ENCODE measurements at places on chromosomes 7 and 10. TPM values are rescaled to one million over a fixed set of nuclear protein-coding genes. Genes with fewer than 3 reads are reported as not detected.
A peak's percentile ranks its signal among the peaks of the same experiment; 100 is the strongest.

DNA sequence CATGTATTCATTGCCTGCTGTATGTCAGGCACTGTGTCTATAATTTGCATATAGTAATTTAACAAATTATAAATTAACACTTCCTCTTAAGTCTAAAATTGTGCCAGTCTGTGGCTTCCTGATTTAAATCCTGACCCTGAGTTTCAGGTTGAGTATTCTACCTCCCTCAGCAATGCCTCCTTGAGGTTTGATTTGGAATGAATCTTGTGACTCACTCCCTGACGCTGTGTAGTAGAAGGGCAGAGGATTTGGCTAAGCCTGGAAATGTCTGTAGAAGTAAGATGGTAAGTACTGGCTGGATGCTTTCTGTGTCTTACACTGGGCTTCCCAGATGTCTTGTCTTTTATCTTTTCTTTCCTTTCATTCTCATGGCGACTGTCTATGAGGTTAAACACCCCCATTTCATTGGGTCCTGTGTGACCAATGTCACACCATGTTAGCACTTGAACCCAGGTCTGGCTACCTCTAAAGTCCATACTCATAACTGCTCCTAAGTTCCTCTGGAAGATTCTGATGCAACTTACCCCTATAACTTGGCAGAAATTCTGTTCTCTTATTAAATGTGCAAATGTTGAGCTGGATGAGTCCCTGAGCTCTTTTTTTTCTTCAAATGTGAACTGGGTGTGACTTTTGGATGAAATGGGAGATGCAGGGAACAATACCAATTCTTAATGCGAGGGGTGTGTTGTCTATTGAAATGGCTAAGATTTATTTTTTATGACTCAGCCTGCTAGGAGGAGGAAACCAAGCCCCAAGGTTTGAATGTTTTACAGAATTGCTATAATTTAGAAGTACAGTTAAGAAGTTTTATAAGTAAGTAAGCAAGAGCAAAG lies 48.5 kb downstream of the PLCE1 start:
- no peaks in the 10 kb centered on the region for H3K27me3 ChIP-seq
- H3K4me1 ChIP-seq = no peaks in the 10 kb centered on the region
- no peaks in the 10 kb centered on the region for H3K36me3 ChIP-seq
- no peak overlapping the region for H3K4me3 ChIP-seq
- no peak overlapping the region for H3K27ac ChIP-seq

GRCh38 chr7:44159824-44160630 lies 18.9 kb upstream of the MYL7 start:
- no peak overlapping the region for H3K4me3 ChIP-seq
- no peak overlapping the region for H3K27ac ChIP-seq
- peaks cover 15% of the 10 kb centered on the region for H3K4me1 ChIP-seq

FAM25C gene
- total RNA-seq = not detected

DNA sequence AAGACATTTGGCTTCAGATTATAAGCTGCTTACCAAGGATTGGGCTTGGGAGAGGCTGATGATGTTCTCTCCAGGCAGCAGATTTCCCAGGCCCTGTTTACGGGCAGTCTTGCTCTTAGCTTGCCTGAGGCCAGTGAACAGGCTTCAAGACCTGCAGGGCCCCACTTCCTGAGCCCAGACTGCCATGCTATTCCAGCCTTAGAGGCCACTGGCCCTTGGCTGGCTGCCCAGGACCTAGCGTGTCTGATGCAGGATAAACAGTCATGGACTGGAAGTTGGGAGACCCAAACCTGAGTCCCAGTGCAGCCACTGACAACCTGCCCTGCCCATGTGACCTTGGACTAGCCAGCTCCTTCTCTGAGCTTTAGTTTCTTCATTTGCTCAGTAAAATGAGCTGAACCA lies 2.9 kb downstream of the PRXL2A start:
- no peak overlapping the region for H3K27ac ChIP-seq
- peak overlapping the region; percentile 57 for H3K4me3 ChIP-seq
- peaks cover 4% of the 10 kb centered on the region for H3K36me3 ChIP-seq

DNA sequence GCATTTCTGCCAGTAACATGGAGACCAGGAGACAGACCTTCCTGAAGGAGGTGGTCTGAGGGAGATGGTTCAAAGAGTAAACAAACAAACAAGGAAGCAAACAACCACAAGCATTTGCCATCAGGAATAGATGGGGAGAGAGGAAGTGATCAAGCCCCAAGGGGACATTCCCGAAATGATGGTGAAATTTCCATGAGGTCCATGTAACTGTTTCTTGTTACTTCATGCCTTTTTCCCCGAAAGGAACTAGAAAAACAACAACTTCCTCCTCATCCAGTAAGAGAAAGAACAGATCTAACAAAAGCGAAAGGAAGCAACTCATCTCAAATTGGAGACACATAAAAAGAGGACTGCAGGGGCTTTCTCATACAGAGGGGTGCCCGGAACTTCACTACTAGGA lies 152.5 kb upstream of the ZNF32 start:
- H3K36me3 ChIP-seq = no peaks in the 10 kb centered on the region
- peaks cover 18% of the 10 kb centered on the region for H3K4me1 ChIP-seq

- H3K27me3 ChIP-seq = peaks cover 2% of the 10 kb centered on the region
- no peaks in the 10 kb centered on the region for H3K36me3 ChIP-seq
- no peak for DNase-seq
- H3K27ac ChIP-seq = no peak overlapping the region
- H3K4me3 ChIP-seq = no peak overlapping the region
These were observed 156.8 kb downstream of the FAM107B start for GRCh38 chr10:14617852-14618251.

NDUFB8 gene
- 284 TPM for total RNA-seq

VWDE gene
- 12.4 TPM for total RNA-seq

DNA sequence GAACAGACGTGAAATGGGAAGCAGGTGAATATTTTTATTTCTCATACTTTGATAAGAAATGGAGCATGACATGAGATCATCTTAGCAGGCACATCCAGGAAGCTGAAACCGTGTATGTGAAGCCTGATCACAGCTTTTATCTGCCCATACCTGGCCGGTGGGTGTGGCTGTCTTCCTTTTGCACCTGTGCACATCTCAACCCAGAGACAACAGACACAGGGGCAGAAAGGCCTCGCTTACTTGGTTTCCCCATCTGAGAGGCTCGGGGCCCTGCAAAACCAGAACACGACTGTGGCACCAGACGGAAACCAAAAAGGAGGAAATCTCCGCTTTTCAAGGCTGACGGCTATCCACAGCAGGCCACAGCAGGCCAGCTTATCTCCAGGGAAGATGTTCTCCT lies 116.4 kb downstream of the TCERG1L start:
- peaks cover 7% of the 10 kb centered on the region for H3K36me3 ChIP-seq
- H3K27ac ChIP-seq = no peak overlapping the region
- no peaks in the 10 kb centered on the region for H3K4me1 ChIP-seq
- peaks cover 1% of the 10 kb centered on the region for H3K27me3 ChIP-seq
- DNase-seq = no peak

BTBD16 gene
- total RNA-seq = 0.98 TPM

DNA sequence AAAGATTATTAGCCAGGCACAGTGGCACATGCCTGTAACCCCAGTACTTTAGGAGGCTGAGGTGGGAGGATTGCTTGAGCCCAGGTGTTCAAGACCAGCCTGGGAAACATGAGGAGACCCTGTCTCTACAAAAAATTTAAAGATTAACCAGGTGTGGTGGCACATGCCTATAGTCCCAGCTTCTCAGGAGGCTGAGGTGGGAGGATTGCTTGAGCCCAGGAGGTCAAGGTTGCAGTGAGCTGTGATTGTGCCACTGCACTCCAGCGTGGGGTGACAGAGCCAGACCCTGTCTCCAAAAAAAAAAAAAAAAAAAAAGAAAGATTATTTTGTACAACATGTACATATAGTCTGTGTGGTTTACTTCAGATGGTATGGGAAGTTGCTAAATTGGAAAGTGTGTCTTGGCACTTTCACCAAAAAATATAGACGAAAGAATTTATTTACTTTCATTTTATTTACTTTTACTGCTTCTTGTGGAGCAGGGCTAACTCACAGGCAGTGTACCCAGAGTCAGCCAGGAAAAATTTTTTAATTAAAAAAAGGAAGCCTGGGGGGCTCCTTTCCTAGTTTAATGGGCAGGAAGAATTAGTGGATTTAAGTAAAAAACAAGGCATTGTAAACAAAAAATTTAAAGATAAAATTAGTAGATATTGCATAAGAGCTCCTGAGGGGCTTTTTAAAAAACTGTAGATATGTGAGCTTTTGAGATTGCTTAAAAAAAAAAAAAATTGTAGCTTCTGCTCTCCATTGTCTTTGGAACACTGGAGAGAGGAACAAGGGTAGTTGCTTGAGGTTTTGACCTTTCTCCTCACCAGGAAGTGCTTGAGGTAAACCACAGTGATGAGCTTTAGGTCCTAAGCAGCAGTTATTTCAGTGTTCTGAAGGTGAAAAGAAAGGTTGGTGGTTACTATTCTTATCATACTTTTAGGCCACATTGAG lies 44.6 kb upstream of the VDAC2 start:
- no peak overlapping the region for H3K4me3 ChIP-seq
- H3K27ac ChIP-seq = no peak overlapping the region
- no peak for DNase-seq
- H3K27me3 ChIP-seq = no peaks in the 10 kb centered on the region

CACNB2 gene
- total RNA-seq = 3.2 TPM

DNA sequence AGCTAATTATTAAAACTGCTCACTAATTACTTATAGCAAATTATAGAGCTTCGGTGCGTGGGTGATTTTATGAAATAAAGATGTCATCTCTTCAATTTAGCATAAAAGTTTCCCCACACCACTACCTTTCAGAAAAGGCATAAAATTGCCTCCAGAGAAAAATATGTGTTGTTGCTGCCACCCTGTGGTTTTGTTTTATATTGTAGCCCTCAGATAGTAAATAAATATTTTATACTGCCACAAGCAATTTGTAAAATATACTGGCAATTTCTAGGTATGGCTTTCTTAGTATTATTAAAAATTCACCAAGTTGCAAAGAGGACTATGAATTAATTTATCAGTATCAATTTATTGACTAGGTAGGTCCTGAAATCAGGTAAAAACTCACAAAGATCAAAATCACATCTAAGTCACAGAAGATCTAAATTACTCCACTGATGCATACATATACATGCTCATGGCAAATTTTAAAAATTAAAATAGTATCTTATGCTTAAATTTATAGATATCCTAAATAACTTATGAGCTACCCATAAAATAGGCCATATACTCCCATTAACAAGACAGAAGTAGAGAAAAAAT lies 26.5 kb downstream of the ASNS start:
- H3K4me1 ChIP-seq = peaks cover 6% of the 10 kb centered on the region
- H3K27me3 ChIP-seq = no peaks in the 10 kb centered on the region
- no peaks in the 10 kb centered on the region for H3K36me3 ChIP-seq
- no peak overlapping the region for H3K4me3 ChIP-seq
- no peak overlapping the region for H3K27ac ChIP-seq

EEPD1 gene
- 63.9 TPM for total RNA-seq

- H3K36me3 ChIP-seq = no peaks in the 10 kb centered on the region
- DNase-seq = no peak
- H3K27me3 ChIP-seq = peaks cover 6% of the 10 kb centered on the region
- H3K27ac ChIP-seq = no peak overlapping the region
- H3K4me3 ChIP-seq = no peak overlapping the region
- H3K4me1 ChIP-seq = peaks cover 6% of the 10 kb centered on the region
These were observed 10.7 kb downstream of the AMZ1 start for GRCh38 chr7:2698581-2699288.

NKX2-3 gene
- not detected for total RNA-seq

TMEM139 gene
- not detected for total RNA-seq

GRCh38 chr10:59047957-59048618 lies 128.4 kb upstream of the PHYHIPL start:
- H3K4me1 ChIP-seq = no peaks in the 10 kb centered on the region
- no peaks in the 10 kb centered on the region for H3K27me3 ChIP-seq
- no peak overlapping the region for H3K4me3 ChIP-seq
- H3K36me3 ChIP-seq = peaks cover 4% of the 10 kb centered on the region
- no peak overlapping the region for H3K27ac ChIP-seq

GRCh38 chr10:69818676-69819239 lies 17.1 kb downstream of the COL13A1 start:
- peaks cover 5% of the 10 kb centered on the region for H3K36me3 ChIP-seq
- H3K4me1 ChIP-seq = peaks cover 20% of the 10 kb centered on the region
- DNase-seq = no peak
- H3K27ac ChIP-seq = peak overlapping the region; percentile 40
- H3K4me3 ChIP-seq = no peak overlapping the region
- peaks cover 12% of the 10 kb centered on the region for H3K27me3 ChIP-seq

GRCh38 chr10:104036069-104036384 lies 49.7 kb downstream of the COL17A1 start:
- H3K27me3 ChIP-seq = peaks cover 21% of the 10 kb centered on the region
- no peak for DNase-seq
- no peak overlapping the region for H3K4me3 ChIP-seq
- peaks cover 10% of the 10 kb centered on the region for H3K36me3 ChIP-seq
- peaks cover 26% of the 10 kb centered on the region for H3K4me1 ChIP-seq

SYT15 gene
- 2.5 TPM for total RNA-seq

- no peak for DNase-seq
- no peak overlapping the region for H3K4me3 ChIP-seq
- no peaks in the 10 kb centered on the region for H3K4me1 ChIP-seq
These were observed 96.9 kb upstream of the LRRTM3 start for GRCh38 chr10:66828957-66829356.

- peaks cover 2% of the 10 kb centered on the region for H3K27me3 ChIP-seq
- no peak overlapping the region for H3K27ac ChIP-seq
- H3K4me1 ChIP-seq = peaks cover 1% of the 10 kb centered on the region
- no peak for DNase-seq
- H3K4me3 ChIP-seq = no peak overlapping the region
These were observed 40.3 kb upstream of the DLD start for GRCh38 chr7:107850643-107851042.

DNA sequence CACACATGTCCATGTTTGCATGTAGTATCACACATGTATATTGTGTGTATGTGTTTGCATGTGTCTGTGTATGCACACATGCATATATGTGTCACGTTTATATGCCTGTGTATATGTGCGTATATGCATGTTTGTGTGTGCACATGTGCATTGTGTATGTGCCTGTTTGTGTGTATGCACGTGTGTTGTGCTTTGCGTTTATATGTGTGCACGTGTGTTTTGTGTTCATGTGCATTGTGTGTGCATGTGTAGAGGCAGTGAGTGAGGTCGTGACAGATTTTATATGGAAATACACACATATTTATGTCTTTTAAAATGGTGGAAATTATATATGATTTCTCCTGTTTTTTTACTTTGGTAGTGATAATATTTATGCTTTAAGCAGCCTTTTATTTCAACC lies 41.2 kb downstream of the ADARB2 start:
- H3K27me3 ChIP-seq = peaks cover 4% of the 10 kb centered on the region
- H3K4me3 ChIP-seq = no peak overlapping the region
- DNase-seq = no peak
- H3K4me1 ChIP-seq = peaks cover 10% of the 10 kb centered on the region
- peak overlapping the region; percentile 36 for H3K27ac ChIP-seq

DNA sequence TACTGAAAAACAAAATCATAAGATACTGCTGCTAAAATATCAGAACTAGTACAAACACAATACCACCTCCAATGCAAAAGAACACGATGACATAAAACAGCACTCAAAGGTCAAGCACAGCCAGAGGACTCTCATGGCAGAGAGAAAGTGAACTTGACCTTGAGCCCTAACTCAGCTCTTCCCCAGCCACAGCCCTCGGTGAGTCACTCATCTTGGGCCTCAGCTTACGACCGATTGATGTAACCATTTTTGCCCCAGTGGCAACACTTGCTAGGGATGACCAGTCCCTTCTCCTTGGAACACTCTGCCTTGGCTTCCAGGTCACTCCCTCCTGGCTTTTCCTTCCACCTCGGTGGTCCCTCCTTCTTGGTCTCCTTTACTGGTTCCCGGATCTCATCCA lies 77.8 kb downstream of the JAZF1 start:
- H3K36me3 ChIP-seq = peaks cover 10% of the 10 kb centered on the region
- H3K27ac ChIP-seq = no peak overlapping the region
- H3K4me1 ChIP-seq = no peaks in the 10 kb centered on the region
- H3K4me3 ChIP-seq = no peak overlapping the region

- H3K4me3 ChIP-seq = no peak overlapping the region
- DNase-seq = no peak
- H3K36me3 ChIP-seq = no peaks in the 10 kb centered on the region
These were observed 552.5 kb upstream of the SORCS1 start for GRCh38 chr10:107717046-107717445.
